ENCODE measurements at places on chromosomes 11 and 22.

DNA sequence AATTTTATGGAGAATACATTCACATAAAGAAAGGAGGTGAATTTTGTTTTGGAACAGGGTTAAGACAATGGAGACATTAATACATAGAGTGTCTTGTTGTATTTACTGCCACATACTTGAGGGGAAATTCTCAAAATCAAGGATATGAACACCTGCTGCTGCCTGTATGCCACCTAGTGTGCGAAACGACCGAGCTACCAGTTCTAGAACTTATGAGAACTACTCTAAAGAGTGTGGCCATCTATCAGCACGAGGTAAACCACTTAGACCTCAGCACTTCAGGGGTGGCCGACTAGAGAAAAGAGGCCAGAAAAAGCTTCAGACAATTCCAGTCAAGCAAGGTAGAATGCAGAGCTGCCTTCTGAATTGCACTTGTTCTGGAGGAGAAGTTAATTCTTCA is 1.5 kb upstream of the AGBL2 start:
- no peak for DNase-seq

GRCh38 chr11:123640677-123641494 is 13.5 kb downstream of the SCN3B start:
- DNase-seq, result no peak

GRCh38 chr11:58047818-58048217 is 17.1 kb downstream of the OR6Q1 start:
- no peak for DNase-seq

DNA sequence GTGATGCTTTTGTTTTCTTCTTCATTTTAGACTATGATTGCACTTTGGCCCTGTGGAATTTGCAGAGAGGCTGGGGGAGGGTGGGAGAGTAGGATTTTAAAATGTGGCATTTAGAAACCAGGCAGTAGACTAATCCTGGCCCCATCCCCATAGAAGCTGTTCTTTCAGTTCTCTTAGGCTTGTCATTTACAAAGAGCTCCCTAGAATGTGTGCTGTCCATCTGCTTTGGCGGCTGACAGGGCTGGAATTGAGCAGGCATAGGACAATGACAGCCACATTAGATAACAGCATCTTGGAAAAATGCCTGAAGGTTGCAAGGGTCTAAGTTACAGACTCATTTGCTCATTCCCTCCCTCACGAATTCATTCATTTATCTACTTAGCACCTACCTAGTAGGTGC is 9.8 kb downstream of the INSC start:
- DNase-seq, result no peak

DNA sequence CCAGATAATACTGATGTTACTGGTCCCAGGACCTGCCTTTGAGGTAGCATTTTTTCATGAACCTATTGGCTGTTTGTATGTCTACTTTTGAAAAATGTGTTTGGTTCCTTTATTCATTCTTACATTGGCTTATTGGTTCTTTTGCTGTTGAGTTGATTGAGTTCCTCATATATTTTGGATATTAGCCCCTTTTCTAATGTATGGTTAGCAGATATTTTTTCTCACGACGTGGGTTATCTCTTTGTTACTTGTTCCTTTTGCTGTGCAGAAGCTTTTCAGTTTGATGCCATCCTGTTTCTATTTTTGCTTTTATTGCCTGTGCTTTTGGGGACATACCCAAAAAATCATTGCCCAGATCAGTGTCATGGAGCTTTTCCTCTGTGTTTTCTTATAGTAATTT is 9.8 kb upstream of the ZNF74 start:
- no peak for DNase-seq

DNA sequence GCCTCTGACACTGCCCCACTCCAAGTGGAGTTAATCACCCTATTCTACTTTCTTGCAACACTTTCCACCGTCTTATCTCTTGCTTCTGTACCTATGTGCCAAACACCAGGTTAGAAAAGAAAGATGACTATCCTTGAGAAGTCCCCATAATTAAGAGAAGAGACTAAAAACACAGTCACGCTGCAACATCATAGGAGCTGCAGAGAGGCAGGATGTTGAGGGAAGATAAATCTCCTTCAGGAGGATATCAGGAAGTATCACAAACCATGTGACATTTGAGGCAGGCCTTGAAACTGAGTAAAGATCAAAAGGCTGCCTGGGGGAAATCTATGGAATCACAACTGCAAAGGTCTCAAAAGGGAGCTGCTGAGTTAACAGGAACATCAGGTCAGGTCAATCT is 24.8 kb downstream of the GAB2 start:
- DNase-seq, result no peak

GRCh38 chr11:96242191-96242847 is 100.7 kb downstream of the MAML2 start:
- DNase-seq, result no peak

DNA sequence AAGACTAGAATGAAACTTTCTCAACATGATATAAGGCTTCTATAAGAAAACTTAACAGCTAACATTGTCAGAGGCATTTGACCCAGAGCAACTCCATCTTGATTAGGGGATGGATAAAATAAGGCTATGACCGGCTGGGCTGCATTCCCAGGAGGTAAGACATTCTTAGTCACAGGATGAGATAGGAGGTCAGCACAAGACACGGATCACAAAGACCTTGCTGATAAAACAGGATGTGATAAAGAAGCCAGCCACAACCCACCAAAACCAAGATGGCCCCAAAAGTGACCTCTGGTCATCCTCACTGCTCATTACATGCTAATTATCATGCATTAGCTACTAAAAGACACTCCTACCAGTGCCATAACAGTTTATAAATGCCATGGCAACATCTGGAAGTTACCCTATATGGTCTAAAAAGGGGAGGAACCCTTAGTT is 135.2 kb downstream of the TTC28 start:
- no peak for DNase-seq

- DNase-seq, result no peak
These were observed 169.5 kb downstream of the EFCAB6 start for GRCh38 chr22:43642319-43643206.

- DNase-seq, result no peak
These were observed at the start of gene FAM181B for GRCh38 chr11:82733444-82734119. Gene FAM181B, minus strand, starts transcription at chr11:82733864. Its CDS starts 135 bp downstream, at chr11:82733729.

DNA sequence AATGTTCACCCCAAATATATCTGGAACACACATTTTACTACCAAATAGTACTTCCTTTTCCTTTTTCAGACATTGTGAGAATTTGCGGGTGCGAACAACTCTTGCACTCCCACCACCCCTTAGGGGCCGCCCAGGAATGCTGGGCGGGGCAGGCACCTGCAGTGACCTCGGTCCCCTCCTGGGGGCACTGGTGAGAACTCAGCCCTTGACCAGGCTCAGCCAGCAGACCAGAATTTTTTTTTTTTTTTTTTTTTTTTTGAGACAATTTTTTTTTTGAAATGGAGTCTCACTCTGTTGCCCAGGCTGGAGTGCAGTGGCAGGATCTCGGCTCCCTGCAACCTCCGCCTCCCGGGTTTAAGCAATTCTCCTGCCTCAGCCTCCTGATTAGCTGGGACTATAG is 75.8 kb downstream of the ARHGAP8 start:
- DNase-seq, result no peak

DNA sequence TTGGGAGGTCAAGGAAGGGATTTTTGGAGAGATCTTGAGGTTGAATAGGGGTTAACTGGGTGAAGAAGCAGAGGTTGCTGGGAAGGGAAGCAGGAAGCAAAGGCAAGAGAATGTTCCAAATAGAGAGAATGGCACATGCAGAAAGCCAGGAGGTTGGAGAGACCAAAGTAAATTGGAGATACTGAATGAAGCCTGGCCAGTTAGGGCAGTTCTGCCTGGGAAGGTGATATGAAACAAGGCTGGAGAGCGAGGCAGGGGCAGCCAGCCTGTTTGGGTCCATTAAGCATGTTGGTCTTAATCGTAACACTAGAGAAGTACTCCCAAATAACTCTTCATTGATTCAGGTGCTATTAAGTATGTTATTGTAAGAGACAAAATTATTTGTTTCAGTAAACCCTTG is 48.2 kb downstream of the ZNF143 start:
- no peak for DNase-seq
